ENCODE measurements at places on chromosomes 16 and 17. TPM values are rescaled to one million over a fixed set of nuclear protein-coding genes. Genes with fewer than 3 reads are reported as not detected.

The C16orf54 gene
- not detected for total RNA-seq

The HBZ gene
- not detected for total RNA-seq

The OTOA gene
- total RNA-seq, result 0.15 TPM

The SLC6A2 gene
- total RNA-seq, result not detected

The CDH5 gene
- total RNA-seq, result 373 TPM

The SIRT7 gene
- 36.6 TPM for total RNA-seq

The ZDHHC1 gene
- 7.8 TPM for total RNA-seq

The CCL3 gene
- not detected for total RNA-seq

The HID1 gene
- 21.7 TPM for total RNA-seq

All from epithelial cell of umbilical artery (primary cell).